BE2C (cell line): ENCODE measurements at places on chromosomes 1 and 21.

DNA sequence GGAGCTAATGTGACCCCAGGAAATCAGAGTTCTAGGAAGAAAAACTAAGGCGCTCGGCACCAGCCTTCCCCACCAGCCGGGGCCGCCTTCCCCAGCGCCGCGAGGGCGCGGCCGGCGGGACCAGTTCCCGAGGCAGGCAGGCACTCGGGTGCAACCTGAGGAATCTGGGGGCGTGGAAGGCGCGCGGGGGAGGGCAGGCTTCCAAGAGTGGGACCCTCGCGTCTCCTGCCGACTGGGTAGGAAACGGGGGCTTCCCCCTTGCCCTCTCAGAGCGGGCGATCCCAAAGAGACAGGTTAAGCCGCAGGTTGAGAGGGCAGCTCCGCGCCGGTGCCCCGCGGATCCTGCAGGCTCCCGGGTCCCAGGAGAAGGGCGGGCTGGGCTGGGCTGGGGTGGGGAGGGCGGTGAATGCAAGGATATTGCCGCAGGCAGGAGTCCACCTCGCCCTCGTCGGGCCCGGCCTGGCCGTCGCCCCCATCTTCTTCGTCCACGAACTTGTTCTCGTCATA lies 431 bp downstream of the ARPC5 start:
- peak; percentile 37 for DNase-seq

- DNase-seq, result peak; percentile 78
These were observed 539 bp downstream of the LAMC1 start for GRCh38 chr1:183023601-183024316.

GRCh38 chr1:60265560-60266535 lies 192.3 kb upstream of the C1orf87 start:
- no peak for DNase-seq

GRCh38 chr1:30855686-30856259 lies 52.8 kb downstream of the SDC3 start:
- DNase-seq, result no peak

GRCh38 chr1:35603468-35603867 lies 30.4 kb downstream of the TFAP2E start:
- DNase-seq, result no peak

GRCh38 chr1:4692437-4692836 lies 38.0 kb downstream of the AJAP1 start:
- no peak for DNase-seq

GRCh38 chr1:110600716-110601115 lies 5.4 kb downstream of the KCNA2 start:
- DNase-seq, result no peak
